Left kidney (tissue), 8 donors: ENCODE measurements at places on chromosomes 12 and 14. TPM values are rescaled to one million over a fixed set of nuclear protein-coding genes. Genes with fewer than 3 reads are reported as not detected.

Gene TAS2R42
- not detected for polyA plus RNA-seq

Gene SMIM41
- polyA plus RNA-seq, result not detected

Gene MMP19
- 1.5 TPM for polyA plus RNA-seq

Gene AACS
- polyA plus RNA-seq, result 23.3 TPM

Gene GPR68
- 3.1 TPM for polyA plus RNA-seq

Gene GPR65
- 0.50 TPM for polyA plus RNA-seq

Gene PIWIL1
- polyA plus RNA-seq, result 0.78 TPM

DNA sequence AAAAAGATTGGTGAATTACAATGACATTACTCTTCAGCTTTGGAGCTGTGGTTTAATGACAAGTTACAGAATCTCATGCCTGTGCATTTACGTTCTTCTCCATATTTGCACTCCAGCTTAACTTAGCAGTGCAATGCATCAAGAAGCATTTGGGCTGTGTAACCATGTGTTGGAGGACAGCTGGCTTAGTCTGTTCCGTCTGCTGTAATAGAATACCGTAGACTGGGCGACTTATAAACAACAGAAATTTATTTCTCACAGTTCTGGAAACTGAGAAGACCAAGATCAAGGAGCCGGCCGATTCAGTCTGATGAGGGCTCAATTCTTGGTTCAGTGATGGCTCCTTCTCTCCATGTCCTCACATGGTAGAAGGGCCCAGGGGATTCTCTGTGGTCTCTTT lies 943.5 kb downstream of the BCL11B start:
- DNase-seq, result no peak

DNA sequence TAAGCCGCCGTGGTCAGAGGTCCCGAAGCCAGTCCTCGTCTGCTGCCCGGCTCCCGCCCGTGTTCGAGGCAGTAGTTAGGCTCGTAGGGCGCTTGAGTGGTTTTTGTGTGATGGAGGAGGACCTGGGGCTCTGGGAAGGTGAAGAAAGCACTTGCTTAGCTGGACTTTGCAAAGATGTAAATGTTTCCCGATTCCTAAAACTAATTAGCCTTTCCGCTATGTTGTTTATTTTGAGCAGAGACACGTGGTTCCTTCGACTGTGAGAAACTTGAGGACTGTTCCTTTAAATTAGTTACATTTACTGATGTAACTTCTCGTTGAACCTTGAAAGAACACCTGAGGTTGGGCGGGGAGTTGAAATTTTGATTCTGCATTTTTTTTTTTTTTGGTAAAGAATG lies 33.9 kb downstream of the MIA2 start:
- no peak for DNase-seq

GRCh38 chr14:105187935-105188524 lies 6.9 kb upstream of the NUDT14 start:
- no peak for DNase-seq

DNA sequence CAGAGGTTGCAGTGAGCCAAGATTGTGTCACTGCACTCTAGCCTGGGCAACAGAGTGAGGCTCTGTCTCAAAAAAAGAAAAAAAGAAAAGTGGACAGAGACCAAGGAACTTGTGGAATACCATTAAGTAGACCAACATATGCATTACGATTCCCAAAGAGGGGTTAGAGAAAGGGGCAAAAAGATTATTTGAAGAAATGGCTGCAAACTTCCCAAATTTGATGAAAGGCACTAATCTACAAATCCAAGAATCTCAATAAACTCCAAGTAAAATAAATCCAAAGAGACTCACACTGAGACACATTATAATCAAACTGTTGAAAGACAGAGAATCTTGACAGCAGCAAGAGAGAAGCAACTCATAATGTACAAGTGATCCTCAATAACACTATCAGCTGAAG lies 4.8 kb upstream of the OXA1L start:
- DNase-seq, result no peak

DNA sequence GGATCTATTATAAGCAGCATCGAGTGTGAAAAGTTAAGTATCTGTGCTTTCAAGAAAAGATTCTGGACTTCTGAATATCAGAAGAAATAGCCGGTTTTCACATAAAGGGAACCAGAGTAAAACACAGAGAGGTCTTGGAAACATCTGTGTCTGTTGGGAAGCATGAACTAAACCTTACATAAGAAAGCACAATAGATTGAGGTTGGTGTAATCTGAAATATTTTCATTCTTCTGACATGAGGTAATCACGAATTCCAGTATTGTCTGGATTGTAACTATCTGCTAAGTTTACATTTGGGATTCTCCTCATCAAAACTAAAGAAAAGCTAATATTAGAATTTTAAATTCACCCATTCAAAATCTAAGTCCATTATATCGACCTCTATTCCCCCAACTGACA lies 161.3 kb downstream of the CPNE8 start:
- DNase-seq, result no peak

DNA sequence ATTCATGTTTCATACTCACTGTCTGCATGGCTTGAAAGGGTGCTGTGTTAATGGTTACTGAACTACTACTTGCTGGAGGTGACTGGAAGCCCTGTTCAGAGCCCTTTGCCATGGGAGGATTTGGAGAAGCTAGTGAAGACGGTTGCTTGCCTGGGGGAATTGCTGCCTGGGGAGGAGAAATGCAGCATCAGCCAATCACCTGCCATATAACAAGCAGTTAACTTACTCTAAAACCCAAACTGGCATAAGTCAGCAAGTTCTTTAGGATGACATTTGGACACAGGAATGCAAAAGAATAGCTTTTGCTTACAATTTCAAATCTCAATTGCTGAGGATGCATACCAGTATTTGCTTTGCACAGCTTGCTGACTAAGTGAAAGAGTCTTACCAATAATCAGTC lies 23.4 kb upstream of the IPO8 start:
- DNase-seq, result no peak

GRCh38 chr12:42235426-42235825 lies 2.6 kb downstream of the YAF2 start:
- DNase-seq, result no peak

GRCh38 chr12:113439606-113440030 lies 17.4 kb downstream of the SDSL start:
- DNase-seq, result peak; percentile 59

DNA sequence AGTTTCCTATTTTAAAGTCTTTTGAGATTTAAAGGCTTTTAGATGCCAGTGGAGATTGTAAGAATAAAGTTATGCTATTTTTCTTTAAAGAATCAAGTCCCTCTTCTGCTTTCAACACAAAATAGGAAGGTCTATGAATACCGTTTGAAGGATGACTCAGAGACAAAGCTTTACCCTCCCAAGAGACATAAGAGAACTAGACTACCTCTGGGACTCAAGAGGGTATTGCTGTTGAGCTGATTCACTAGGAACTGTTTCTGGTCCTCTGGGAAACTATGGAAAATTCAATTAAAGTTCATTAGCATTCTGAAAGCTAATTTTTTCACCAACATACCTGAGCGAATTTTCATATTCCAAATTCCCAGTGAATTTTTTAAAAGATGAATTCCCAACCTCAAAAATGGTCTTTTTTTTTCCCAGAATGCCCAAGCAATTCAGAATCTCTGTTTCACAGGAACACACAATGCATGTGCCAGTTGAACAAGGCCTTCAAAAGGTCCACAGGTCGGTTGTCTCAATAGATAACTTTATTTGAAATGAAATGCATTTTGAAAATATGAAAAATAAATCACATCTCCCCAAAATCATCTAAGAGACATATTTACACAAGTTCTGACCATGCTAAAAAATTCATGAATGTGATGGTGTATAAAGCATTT lies 6.5 kb downstream of the PHLDA1 start:
- DNase-seq, result no peak

GRCh38 chr14:50778721-50779483 lies 52.1 kb downstream of the NIN start:
- DNase-seq, result no peak

GRCh38 chr12:43861840-43862150 lies 25.9 kb downstream of the TMEM117 start:
- no peak for DNase-seq

- no peak for DNase-seq
Measured at GRCh38 chr12:49801141-49802063, 26.8 kb downstream of the NCKAP5L start.

DNA sequence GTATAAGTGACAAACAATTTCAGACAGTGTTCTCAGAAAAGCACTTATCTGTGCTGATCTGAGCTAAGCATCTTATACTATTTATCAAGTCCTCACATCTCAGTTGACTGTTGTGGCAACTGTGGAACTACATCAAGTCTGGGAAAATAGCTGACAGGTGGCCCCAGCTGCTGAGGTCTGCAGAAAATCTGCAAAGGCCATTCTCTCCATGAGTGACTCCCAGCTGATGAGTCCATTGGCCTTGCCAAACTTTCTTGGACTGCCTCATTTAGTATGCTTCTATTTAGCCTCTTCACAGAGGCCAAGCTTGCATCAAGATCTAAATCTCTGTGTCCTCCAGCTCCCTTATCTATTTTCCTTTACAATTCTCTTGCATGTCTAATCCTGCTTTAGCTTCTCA lies 174.5 kb upstream of the RBM19 start:
- peak; percentile 15 for DNase-seq

DNA sequence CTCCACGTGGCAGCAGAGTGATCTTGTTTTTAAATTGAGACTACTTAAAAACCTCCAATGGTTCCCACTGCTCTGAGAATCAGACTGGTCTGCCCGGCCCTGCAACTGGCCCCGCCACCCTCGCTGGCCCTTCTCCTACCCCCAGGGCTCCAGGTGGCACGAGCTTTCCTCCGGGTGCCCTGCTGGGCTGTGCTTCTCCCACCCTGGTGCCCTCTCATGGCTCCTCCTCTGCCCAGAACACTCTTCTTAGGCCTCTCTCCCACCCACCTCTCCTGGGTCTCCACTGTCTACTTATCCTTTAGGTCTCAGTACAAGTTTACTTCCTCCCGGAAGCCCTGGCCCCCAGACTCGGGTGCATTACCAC lies 26.5 kb downstream of the CCDC92 start:
- no peak for DNase-seq

- DNase-seq, result no peak
Measured at GRCh38 chr14:99383472-99384449, 96.9 kb downstream of the SETD3 start.

DNA sequence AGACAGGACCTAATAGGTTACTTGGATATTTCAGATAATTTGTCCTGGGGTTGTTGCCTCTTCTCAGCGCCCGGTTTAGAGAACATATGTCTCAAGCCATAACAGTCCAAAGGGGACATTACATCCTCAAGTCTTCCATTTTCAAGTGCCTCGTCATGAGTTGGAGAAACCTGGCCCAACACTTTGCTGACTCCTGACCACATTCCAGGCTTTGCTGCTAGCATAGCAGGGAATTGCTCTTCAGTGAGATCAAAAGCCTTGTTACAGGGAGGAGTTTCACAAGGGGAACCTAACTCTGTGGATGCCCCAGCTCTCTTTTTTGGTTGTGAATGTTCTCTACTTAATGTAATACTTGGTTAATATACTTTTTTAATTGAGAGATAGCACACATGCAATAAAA lies 8.2 kb upstream of the MMP19 start:
- DNase-seq, result no peak

GRCh38 chr14:76584271-76584702 lies 177.0 kb upstream of the VASH1 start:
- DNase-seq, result peak; percentile 74

DNA sequence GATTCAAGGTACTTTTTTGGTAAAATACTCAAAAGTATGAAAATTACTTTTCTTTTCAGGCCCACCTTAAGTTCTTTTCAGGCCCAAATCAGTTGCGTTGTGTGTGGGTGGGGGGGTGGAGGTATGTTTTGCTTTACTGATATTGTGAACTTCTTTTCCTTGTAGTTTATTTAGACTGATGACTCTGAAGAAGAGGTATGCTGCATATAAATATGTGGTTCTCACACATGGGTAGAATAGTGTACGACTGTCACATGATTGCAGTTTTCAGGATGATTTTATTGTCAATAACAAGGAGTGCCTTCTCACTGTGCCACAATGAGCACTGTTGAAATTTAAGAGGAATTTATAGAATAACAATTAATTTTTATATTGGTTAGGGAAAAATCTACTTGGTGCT lies 166.6 kb upstream of the ATP2B1 start:
- DNase-seq, result no peak

DNA sequence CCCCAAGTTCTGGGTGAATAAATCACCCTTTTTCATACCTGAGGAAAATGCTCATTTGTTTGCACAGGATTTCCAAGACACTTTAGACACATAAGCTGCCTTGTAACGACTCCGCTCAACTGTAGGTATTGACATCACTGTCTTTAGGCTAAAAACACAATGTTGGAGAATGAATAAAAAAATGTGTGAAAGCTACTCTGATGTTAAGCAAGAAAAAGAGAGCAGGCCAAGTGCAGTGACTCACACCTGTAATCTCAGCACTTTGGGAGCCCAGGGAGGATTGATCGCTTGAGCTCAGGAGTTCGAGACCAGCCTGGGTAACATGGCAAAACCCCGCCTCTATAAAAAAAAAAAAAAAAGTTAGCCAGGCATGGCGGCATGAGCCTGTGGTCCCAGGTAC lies 11.1 kb upstream of the CIPC start:
- no peak for DNase-seq

- no peak for DNase-seq
Measured at GRCh38 chr14:52013984-52014600, 24.7 kb downstream of the RTRAF start.

GRCh38 chr12:45909041-45909713 lies 81.2 kb downstream of the SCAF11 start:
- DNase-seq, result no peak

- DNase-seq, result no peak
Measured at GRCh38 chr12:104623883-104624282, 167.1 kb downstream of the CHST11 start.
